ENCODE measurements at places on chromosomes 16 and 17. TPM values are rescaled to one million over a fixed set of nuclear protein-coding genes. Genes with fewer than 3 reads are reported as not detected.

Gene ASB16
- total RNA-seq: 0.11 TPM

Gene AGRP
- total RNA-seq: not detected

Gene SMURF2
- total RNA-seq: 82.3 TPM

Gene RPAIN
- 29.7 TPM for total RNA-seq

Gene CDT1
- total RNA-seq: 5.4 TPM

Gene SLC38A8
- total RNA-seq: not detected

Gene HAS3
- 12.3 TPM for total RNA-seq

Gene MYCBPAP
- total RNA-seq: 1.8 TPM

Gene SOX9
- 12.6 TPM for total RNA-seq

Gene TUFM
- total RNA-seq: 62.0 TPM

Gene METTL2A
- 27.0 TPM for total RNA-seq

Gene IGFALS
- total RNA-seq: not detected

Gene ARHGAP44
- 1.6 TPM for total RNA-seq

Gene TBX2
- 8.4 TPM for total RNA-seq

Gene AIPL1
- total RNA-seq: 0.13 TPM
